ENCODE measurements at places on chromosomes 3 and 15.

DNA sequence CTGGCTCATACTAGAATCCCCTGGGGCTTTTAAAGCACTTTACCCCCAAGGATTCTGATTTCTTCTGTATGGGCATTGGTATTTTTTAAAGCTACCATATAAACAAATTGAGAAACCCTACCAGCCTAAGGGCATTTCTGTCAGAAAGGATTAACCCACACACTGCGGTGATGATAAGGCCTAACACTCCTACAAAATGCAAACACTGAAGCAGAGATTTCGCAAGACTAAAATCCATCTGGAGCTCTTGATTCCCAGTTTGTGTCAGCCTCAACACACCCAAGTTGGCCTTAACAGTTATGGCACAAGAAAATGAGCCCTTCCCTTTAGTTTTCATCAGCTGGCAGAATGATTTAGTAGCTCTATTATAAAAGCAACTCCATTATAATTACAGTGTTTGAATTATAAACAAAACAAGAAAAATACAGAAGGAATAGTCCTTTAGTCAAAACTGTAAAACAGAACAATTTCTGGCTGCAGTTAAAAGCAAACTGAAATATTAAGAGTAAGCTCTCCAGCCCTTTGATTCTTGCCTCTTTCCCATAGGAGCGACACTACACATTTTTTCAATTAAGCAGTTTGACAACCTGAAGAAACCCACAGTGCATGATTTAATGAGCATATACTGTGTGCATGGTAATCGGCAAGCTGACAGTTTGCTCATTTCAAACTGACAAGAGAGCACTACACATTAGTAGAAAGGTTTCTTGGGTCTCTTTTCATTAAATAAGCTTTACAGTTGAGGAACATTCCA is 441.2 kb downstream of the FHIT start:
- peak; percentile 25 for DNase-seq

- no peak for DNase-seq
These were observed 3.6 kb downstream of the SNX1 start for GRCh38 chr15:64099379-64099778.

DNA sequence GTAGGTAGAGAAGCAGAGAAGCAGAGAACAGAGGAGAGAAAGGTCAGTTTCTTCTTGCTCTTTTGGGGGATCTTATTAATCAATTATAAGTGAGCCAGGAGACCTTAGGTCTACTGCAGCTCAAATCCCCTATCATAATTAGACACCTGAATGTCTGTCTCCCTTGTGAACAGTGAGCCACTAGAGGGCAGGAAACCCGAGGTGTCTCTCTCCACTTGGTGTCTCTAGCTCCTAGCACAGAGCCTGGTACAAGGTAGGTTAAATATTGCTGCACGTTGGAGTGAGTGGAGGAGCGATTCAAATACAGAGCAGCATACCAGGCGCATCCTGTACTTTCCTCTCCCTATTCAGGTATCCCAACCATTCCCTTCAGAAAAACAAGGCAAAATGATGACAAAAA is 2.0 kb upstream of the ST8SIA2 start:
- DNase-seq: peak; percentile 1

DNA sequence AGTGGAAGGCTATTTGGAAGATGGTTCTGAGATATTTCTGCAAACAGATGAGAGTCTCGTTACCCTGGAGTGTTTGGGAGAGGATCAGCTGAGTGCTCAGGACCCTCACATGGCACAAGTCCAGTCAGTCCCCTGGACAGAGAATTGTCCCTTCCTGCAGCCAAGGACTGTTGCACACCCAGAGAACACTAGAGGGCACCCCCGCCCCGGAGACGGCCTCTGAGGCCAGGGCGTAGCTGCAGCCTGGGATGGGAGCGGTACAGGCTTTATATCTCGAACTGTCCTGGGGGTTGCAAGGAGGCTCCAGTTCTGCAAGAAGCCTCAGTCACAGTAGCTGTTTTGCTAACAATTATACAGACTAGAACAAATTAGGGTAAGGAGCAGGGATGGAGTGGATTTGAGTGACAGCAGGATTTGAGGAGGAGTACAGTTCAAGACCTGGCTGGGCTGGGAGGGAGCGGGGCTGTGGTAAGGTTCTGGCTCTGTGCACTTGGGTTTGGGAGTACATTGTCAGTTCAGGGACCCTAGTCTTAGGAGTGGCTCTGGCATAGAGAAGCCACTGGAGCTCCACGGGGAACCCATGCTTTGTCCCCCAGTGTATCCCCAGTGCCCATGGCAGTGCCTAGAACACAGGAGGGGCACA is 67.6 kb upstream of the HACD2 start:
- peak; percentile 76 for DNase-seq

DNA sequence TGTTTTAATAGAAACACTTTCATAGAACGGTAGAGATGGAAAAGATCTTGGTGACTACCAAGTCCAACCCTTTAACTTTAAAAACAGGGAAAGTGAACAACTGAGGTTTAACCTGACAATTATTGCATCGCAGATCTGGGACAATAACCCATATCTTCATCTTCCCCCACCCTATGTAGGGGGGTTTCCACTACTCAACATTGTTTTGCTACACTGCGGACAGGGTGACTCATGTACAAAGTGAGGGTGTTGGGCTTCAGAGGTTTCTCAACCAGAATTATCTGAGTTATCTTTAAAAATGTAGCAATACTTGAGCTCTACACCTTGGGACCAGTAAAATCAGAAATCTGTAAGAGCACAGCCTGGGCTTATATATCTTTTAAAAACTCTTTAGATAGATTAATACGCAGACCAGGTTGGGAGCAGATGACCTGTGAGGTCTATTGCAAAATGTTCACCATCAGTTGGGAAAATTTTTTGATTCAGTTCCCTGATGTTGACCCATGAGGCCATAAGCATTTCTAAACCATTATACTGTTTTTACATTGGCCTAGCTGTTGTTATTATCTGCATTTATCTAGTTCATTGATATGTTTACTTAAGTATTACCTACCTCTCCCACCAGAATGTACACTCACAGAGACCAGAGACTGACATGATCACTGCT is 103.6 kb upstream of the ICE2 start:
- peak; percentile 28 for DNase-seq

GRCh38 chr15:33908406-33908805 is 59.9 kb upstream of the CHRM5 start:
- peak; percentile 49 for DNase-seq

DNA sequence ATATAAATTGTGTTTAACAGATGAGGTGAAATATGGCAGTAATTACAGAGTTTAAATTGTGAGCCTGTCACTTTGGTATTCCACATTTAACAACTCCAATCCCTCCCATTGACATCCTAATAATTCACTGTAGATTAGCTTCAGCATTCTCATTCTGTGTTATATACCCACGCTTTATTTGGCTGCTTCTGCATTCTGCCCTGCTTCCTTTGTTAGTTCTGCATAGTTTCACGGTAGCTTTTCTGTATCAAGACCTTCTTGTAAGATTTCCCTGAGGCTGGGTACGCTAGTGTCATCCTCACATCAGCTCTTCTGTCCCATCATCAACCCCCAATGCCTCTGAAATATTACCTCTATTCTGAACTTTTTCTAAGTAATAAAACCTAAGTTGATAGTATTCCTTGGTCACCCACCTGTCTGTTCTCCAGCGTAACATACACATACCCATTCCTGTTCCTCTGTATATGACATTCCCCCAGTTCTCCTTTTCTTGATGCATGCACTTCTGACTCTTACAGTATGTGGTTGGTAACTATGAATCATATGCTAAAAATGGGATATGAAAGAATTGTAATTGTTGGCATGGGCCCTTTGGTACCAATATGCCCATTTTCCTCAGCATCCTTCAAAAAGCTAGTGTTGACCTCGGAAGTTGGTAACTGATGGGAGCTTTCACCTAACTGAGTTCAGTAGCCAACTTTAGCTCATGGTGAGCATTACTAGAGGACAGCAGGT is 171.2 kb downstream of the KLHL25 start:
- peak; percentile 53 for DNase-seq
